Heart right ventricle (tissue), 16 donors: ENCODE measurements at places on chromosomes 3 and 15.

DNA sequence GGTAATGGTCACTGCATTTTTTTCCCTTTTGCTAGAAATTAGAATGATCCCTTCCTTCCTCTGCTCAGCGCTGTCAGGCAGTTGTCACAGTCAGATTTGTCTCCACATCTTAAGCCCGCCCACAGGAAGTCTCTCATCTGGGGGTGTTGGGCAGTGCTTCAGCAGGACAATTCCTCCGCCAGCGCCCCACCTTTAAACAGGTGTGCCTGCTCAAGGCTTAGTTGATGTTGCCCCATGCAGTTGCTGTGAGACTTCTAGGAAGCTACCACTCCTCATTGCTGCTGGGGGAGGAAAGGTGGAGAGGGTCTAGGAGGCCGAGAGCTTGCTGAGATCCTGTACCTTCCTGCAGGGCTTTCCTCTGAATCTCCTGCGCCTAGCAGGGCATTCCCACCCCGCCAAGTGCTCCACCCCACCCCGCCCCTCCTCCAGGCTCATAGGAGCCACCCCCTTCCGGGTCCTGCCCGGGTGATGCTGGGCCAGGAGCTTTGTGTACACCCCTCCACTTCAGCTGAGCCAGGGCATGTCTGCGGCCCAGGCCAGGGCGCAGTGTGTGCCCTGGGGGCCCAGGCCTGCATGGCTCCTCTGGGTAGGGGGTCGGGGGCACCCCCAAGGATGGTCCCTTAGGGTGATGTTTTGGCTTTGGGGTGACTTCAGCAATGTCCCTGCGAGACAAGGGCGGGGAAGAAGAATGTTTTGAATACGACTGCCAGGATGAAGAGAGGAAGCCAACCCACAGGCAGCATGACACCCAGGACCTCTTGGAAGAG is 68.7 kb downstream of the TRAK1 start:
- DNase-seq, result peak; percentile 65

DNA sequence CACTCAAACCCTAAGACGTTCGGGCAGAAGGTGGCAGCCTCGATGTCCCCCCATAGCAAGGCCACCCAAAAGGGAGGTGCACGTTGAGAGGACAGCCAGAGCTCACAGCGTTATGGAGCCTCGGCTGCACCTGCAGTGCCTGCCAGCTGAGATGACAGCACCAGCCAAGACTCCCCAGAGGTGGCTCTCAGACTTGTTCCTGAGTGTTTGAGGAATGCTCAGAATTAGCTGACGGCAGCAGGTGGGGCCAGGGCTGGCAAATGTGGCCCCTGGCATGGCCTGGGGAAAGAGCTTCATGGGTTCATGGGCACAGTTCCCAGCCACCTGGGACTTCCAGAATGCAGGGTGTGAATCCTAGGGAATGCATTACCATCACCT is 177.8 kb downstream of the KLF13 start:
- DNase-seq, result no peak

DNA sequence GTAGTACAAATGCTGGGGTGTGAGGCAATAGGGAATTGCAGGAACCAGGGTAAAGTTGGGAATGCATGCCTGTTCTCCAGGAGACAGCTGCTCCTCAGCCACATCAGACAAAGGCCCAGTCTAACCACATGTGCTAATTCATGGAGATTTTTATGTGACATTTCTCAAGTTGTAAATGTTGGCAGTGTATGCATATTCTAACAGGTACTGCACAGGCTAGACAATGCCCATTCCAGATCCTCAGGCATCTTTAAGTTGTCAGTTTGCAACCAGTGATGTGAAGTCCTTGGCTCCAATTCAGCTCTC is 84.9 kb downstream of the EEFSEC start:
- DNase-seq, result no peak

GRCh38 chr3:100437721-100438622 is 36.6 kb downstream of the LNP1 start:
- DNase-seq, result no peak

DNA sequence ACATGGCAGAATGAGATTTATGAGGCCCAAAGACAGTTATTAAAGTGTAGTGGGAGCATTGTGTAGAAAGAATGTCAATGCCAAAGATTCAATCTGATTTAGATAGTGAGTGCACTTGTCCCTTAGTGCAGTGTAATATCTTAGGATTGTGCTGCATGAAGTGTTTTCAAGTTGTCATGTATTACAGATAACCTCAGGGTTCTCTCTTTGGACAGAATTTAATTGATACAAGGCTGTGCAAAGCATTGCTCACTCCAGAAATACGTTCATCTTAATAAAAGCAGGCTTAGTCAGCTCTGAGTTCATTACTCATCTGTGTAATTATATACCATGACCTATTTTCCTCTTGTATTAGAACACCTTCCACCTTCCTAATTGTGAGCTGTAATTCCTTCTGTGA is 16.0 kb upstream of the GPR171 start:
- no peak for DNase-seq

DNA sequence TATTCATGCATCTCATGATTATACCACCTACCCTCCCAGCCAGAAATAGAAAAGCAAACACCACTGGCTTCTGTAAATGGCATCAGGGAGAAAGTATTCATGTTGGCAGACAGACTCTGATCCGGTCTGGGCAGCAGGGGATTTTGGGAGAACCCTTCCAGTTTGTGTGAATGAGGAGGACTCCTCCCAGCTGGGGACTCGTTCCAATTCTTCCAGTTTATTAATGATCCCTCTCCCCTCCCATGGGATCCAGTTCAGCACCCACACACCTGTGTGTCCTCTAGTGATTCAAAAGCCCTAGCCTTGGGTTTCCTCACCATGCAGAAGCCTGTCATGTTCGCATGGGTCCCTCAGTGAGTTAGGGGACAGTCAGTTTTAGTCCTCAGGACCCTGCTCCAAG is 110.9 kb downstream of the IQSEC1 start:
- no peak for DNase-seq

GRCh38 chr15:26171266-26171665 is 308.1 kb upstream of the ATP10A start:
- no peak for DNase-seq

- no peak for DNase-seq
These were observed 192.9 kb upstream of the CCDC54 start for GRCh38 chr3:107184375-107184774.

DNA sequence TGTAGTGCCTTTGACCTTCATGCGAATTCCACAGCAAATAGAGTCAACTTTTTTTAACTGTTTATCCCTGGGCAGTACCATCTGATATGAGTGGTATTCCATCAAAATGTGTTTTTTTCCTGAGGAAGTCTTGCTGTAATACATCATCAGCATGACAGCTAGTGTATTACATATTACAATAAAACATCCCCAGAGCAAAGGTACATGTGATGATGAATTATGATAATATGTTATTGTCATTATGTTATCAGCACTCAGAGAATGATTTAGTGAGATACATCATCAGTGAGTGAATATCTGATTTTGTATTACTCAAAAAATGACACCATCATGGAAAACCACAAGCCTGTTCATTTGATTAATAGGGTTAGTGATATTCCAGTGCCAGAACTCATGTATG is 69.7 kb upstream of the ARL6 start:
- DNase-seq, result no peak

DNA sequence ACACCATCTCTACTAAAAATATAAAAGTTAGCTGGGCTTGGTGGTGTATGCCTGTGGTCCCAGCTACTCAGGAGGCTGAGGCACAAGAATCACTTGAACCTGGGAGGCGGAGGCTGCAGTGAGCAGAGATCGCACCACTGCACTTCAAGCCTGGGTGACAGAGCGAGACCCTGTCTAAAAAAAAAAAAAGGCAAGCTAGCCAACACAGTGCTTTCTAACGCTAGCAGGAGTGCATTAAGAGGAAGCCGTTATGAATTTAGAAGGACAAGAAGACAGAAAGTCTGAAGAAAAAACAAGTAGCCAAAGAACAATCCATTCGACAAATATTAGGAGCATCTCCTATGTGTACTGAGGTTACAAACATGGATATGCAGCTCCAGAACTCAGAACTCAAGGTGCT is 28.6 kb downstream of the BHLHE40 start:
- DNase-seq, result no peak

DNA sequence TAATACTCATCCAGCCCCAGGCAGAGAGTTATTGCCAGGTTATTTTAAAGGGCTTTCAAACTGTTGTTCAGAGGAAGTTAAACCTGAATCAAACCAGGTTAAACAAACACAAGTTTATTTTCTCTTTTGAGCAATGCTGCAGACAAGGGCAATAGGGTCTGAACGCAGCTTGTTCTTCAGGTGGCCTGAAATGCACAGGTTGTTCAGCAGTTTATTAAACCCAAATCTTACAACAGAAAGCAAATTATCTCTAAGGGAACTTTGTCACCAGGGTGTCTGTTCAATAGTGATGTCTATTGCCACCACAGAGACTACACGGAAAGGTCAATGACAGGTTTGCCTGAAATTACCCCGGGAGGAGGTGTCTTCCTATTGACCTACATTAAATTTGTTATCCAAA is 134.0 kb downstream of the IL5RA start:
- no peak for DNase-seq

DNA sequence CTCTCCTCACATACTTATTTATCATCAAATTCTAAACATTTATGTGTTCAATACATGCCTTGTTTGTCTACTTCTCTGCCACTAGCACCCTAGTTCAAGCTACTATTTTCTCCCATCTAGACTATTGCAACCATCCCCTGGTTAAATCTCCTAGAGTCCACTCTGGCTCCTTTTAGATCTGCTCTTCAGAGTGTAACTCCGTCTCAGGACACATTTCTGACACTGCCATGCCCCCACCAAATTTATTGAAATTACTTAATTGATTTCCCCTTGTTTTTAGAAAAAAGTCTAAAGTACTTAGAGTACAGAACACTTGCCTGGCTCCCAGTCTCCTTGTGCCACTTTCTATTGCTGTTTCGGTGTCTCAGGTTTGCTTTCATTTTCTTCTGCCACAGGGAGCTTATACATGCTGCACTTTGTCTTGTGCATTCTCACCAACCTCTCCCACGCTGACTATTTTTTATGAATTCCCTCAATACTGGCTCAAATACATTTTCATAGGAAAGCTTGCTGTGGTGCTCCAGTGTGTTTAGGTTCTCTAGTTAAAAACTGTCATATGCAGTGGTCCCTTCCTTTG is 792.3 kb downstream of the DIPK2A start:
- DNase-seq, result no peak

DNA sequence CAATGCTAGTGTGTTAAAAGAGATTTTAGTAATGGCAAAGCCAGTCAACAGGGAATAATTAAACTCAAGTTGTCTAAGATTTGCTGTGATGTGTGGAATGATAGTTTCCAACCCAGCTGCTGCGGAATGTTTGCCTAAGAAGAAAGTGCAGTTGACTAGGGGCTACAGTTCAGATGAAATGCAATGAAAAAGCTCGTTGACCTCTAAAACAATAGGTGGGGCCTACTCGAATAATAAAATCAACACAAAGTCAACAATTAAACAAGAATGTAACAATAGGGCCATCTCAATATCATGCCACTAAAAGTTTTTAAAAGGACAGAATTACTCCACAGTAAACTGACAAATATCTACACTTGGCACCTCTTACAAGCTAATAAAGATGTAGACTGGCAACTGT is 484.2 kb downstream of the MECOM start:
- no peak for DNase-seq

DNA sequence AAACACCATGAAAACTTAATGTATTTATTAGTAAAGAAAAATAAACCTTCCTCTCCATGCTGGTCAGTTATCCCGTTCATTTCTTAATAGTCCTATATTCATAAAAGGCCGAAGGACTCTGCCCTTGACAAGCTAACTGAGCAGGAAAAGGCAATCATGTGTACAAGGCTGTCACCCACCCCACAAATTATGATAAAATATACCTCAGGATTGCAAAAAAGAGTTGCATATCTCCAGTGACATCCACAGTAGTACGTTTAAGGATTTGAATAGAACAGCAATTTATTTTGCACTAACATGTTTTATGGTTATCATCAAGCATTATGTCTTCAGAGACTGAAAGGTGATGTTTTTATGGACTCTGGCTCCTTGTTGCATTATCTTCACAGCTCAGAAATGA is 157.6 kb downstream of the FOXB1 start:
- DNase-seq, result no peak

- no peak for DNase-seq
These were observed 164.3 kb downstream of the FNDC3B start for GRCh38 chr3:172203522-172204258.
